Renal cortical epithelial cell (primary cell): ENCODE measurements at places on chromosomes 7 and 10.

GRCh38 chr10:117477961-117478670, 64.4 kb upstream of the EMX2 start:
- DNase-seq = peak; percentile 99

DNA sequence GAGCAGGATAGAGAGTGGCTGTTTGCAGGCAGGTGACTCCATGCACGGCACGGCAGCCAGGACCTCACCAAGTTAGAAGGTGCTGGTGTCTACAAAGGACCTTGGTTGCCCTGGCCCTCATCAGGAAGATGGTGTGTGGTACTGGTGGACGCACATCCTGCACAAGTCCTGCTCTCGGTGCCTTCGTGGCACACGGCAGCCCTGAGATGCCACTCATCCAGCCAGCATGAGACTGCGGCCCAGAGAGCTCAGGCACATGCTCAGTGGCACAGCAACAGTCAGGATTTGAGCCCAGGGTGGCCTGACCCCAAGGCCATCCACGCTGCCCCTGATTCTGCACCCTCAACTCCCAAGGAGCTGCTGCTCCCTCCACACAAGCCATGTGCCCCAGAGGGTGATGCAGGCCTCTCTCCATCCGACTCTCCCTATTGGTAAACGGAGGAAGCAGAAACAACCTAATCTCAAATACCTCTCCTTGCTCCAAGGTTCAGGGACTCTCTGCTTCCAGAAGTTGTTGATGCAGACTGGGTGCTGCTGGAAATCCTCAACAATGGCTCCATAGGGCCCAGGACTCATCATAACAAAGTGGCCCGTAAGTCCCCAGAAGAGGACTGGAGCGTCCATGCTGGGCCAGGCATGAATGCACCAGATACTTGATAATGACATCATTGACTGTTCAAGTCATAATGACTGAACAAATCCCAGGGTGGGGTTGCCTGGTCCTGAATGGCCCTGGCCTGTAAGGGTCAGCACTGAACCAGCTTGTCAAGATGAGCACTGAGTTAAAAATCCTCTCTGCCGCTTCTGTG, 93.6 kb downstream of the ARHGAP22 start:
- DNase-seq = no peak

- peak; percentile 34 for DNase-seq
Measured at GRCh38 chr7:149669121-149669818, 104.1 kb downstream of the ZNF467 start.

GRCh38 chr10:46237815-46238510, 48.8 kb upstream of the ANTXRL start:
- no peak for DNase-seq

DNA sequence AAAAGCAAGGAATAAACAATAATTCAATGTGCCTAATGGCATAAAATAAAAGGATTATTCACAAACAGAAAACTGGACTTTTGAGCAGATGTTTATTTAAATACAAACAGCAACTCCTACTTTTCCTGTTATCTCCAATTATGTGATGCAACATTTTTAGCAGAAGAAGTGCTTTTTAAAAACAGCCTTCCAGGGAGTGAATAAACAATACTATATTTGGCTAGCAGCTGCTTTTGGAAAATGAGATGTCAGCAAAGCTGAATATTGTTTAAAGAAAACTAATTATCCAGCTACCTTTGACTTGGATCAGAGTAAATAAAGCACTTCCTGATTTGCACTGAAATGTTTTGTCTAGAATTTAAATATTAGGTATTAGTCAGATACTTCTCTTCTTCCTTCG, 23.2 kb downstream of the CDK1 start:
- DNase-seq = no peak

GRCh38 chr10:72234560-72235095, 18.6 kb upstream of the ASCC1 start:
- DNase-seq = no peak

GRCh38 chr7:132800522-132800921, 224.3 kb upstream of the PLXNA4 start:
- no peak for DNase-seq

DNA sequence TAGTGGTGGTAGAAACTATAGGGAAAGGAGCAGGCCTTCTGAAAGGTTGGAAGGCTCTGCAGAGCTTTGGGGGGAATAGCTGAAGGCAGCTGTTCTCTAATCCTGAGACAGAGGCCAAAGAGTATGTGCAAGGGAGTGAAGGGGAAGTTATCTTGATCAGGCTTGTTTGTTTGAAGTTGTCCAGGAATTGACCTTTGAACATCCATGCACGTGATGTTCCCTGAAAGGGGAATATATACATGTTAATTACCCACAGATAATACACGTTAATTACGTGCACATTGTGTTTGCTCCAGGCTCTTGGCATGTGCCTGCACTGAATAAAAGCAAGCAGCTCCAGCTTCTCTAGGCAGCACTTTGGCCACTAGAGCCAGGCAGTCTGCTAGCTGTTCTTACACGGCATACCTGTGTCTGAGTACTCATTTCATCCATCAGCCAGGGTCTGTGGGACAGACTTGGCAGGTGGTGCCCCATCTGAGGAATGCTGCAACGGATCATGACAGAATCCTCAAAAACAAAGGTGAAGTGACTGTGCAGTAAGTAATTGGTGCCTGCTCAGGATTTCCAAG, 18.0 kb upstream of the STARD3NL start:
- no peak for DNase-seq

- DNase-seq = no peak
Measured at GRCh38 chr7:34242391-34242790, 337.1 kb downstream of the BMPER start.

- DNase-seq = no peak
Measured at GRCh38 chr10:74453169-74453568, 302.1 kb downstream of the ADK start.

- no peak for DNase-seq
Measured at GRCh38 chr7:69187824-69188333, 410.4 kb upstream of the AUTS2 start.

DNA sequence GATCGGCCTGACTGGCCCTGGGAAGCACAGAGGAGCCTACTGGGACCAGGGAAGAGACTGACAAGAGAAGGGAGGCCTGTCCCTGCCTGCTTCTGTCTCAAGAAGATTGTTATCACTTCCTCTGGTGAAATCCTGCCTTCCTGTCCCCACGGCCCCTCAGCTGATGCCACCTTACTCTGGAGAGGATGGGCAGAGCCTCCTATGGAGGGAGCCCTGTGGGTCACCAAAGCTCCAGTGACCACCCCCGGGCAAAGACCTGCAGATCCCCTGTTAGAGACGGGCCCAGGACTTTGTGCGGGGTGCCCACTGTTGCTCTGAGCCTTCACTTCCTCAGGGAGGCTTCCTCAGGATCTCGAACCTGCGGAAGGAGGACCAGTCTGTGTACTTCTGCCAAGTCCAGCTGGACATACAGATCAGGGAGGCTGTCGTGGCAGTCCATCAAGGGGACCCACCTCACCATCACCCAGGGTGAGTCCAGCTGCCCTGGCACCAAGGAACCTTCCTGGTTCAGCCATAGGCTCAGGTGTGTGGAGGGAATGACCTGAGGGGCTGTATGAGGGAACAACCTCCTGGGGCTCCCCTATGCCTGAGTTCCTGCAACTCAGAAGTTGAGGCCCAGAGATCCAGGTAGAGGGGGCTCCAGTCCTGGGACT, 1.4 kb upstream of the PILRB start:
- no peak for DNase-seq

- DNase-seq = no peak
Measured at GRCh38 chr10:108957681-108958080, 965.6 kb downstream of the XPNPEP1 start.

DNA sequence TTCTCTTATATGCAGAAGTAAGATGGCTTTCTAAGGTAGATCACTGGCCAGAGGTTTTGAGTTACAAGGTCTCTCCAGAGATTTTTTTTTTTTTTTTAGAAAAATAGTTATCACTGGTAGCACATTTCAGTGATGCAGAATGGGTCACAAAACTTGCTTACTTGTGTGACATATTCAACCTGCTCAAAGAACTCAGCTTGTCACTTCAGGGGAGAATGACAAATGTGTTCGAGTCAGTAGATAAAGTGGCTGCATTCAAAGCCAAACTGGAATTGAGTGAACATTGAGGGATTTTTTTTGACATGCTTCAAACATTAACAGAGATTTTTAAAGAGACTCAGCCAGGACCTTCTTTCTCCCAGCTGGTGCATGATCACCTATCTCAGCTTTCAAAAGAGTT, 33.4 kb downstream of the PHTF2 start:
- DNase-seq = no peak

DNA sequence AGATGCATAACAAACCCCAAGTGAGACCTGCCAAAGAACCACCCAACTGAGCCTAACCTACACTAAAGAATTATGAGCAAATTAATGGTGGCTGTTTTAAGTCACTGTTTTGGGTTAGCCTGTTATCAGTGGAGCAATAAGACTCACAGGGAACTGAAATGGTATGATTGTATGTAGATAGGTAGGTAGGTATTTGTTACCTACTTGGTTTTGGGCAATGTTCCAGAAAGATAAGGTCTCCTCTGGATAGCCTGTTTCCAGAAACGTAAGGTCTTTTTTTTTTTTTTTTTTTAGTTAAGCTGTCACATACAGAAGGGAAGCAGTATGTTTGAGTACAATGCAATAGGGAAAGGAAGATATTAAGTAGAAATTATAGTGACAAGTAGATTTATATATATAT, 47.6 kb downstream of the PSMC2 start:
- no peak for DNase-seq

- DNase-seq = peak; percentile 79
Measured at GRCh38 chr10:104664205-104664604, 23.1 kb downstream of the SORCS3 start.

DNA sequence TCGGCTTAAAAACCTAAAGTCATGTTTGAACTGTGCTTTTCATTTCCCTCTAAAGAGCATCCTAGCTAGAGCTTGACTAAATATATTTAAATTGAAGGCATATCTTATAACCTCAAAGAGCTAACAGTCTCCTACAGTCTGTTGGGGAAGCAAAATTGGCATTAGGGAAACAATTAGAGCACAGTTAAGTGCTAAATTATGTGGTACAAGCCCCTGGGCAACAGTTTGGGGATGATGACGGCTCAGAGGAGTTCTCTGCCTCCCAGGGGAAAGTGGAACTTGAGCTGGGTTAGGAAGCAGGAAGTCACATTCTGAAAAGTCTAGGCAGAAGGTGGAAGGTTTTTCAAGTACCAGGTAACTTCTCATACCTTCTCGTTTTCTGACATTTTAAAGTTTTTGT, 18.6 kb upstream of the GOT1 start:
- no peak for DNase-seq

GRCh38 chr10:116251602-116252395, 21.2 kb downstream of the GFRA1 start:
- DNase-seq = no peak

GRCh38 chr10:116763440-116763839, 21.1 kb upstream of the HSPA12A start:
- DNase-seq = no peak

GRCh38 chr7:617614-618538, 98.2 kb upstream of the PDGFA start:
- DNase-seq = no peak
